Type B pancreatic cell (in vitro differentiated cells): ENCODE measurements at places on chromosomes 1 and 21. TPM values are rescaled to one million over a fixed set of nuclear protein-coding genes. Genes with fewer than 3 reads are reported as not detected.
A peak's percentile ranks its signal among the peaks of the same experiment; 100 is the strongest.

- no peak for DNase-seq
- H3K36me3 ChIP-seq: no peaks in the 10 kb centered on the region
- peaks cover 14% of the 10 kb centered on the region for H3K27me3 ChIP-seq
These were observed 11.8 kb downstream of the PADI4 start for GRCh38 chr1:17319561-17320350.

DNA sequence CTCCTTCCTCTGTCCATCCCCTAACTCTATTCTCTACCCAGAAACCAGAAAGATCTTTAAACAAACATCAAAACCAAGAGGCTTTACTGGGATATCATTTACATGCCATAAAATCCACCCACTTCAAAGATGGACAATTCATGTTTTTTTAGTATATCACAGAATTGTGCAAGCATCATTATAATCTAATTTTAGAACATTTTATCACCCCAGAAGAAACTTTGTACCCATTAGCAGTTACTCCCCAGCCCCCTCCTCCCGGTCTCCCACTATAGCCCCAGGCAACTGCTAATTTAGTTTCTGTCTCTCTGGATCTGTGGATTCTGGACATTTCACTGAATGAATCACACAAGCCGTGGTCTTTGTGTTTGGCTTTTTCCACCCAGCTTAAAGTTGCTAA is 4.8 kb upstream of the SELENON start:
- peaks cover 40% of the 10 kb centered on the region for H3K4me1 ChIP-seq
- H3K36me3 ChIP-seq: no peaks in the 10 kb centered on the region
- DNase-seq: no peak
- peaks cover 7% of the 10 kb centered on the region for H3K27me3 ChIP-seq

DNA sequence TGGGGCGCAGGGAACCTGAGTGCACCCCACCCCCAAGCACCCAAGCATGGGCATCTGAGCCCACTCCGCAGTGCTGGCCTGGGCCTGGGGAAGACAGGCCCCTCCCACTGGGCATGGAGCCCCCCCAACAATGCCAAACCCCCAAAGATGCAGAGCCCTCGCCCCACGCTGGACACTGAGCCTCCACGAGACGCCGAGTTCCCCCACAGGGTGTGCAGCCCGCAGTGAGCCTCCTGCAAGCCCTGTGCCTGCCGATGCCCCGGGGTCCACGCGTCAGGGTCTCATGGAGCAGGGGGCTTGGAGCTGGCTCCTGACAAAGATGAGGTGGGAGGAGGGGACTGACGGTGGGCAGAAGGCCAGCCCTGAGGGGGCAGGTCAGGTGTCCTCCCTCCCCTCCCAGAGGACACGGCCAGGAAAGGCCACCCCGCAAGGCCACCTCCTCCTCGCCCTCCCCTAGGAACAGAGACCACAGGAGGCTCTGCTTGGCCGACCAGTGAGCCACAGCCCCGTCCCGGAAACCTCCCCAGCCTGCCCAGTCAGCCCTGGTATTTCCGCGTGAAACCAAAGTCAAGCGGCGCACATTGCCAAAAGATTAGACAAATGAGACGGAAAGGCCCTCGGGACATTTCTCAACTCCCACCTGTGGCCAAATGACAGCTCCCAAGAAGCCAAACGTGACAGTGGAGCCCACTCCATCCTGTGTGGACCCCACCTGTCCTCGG is 33.4 kb downstream of the MEGF6 start:
- H3K36me3 ChIP-seq: no peaks in the 10 kb centered on the region
- H3K27me3 ChIP-seq: no peaks in the 10 kb centered on the region
- no peak overlapping the region for H3K4me3 ChIP-seq
- no peaks in the 10 kb centered on the region for H3K4me1 ChIP-seq
- DNase-seq: no peak

TTLL7 gene
- total RNA-seq: 21.1 and 27.5 TPM in 2 replicates

- H3K4me1 ChIP-seq: no peaks in the 10 kb centered on the region
- H3K36me3 ChIP-seq: no peaks in the 10 kb centered on the region
- H3K27me3 ChIP-seq: peaks cover 22% of the 10 kb centered on the region
- no peak overlapping the region for H3K4me3 ChIP-seq
These were observed 29.2 kb upstream of the OR2B11 start for GRCh38 chr1:247487057-247487456.

DNA sequence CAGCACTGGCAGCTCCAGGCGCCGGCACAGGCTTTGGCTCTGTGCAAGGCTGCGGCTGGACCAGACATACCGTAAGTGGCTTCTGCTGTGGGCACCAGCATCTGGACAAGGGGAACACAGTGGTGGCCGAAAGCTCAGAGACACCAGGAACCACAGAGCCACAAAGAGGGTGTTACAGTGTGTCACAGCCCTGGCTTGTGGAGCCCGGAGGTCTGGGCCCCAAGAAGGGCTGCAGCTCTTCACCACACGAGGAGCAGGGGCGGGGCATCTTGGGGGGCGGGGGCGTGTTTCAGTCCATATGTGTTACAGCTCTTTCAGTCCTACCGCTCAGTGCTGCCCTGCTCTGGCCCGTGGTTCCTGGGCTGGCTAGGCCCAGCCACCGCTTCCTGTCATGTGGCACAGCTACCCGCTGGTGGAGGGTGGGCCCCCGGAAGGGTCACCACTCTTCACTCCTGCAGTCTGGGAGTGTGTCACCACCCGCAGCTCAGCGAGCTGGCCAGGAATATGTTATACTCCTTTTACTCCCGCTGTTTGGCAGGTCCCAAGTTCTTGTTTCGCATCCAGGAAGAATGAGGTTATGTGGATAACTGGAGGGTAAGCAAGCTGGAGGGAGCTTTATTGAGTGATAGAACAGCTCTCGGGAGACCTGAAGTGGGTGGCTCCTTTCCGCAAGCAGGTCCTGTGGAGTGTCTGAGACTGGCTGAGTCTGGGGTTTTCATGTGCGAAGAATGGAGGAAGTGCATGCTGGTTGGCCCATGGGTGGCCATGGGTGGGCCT is 3.3 kb upstream of the LSM10 start:
- H3K27me3 ChIP-seq: no peaks in the 10 kb centered on the region
- peak overlapping the region; percentile 87 for H3K4me3 ChIP-seq
- H3K36me3 ChIP-seq: no peaks in the 10 kb centered on the region
- peak; percentile 86 for DNase-seq
- peak overlapping the region; percentile 91 for H3K27ac ChIP-seq
- H3K4me1 ChIP-seq: peaks cover 28% of the 10 kb centered on the region

GRCh38 chr1:214380986-214381695 is 100.2 kb downstream of the SMYD2 start:
- peaks cover 31% of the 10 kb centered on the region for H3K4me1 ChIP-seq
- H3K36me3 ChIP-seq: peaks cover 46% of the 10 kb centered on the region
- no peak for DNase-seq
- H3K27me3 ChIP-seq: no peaks in the 10 kb centered on the region

DNA sequence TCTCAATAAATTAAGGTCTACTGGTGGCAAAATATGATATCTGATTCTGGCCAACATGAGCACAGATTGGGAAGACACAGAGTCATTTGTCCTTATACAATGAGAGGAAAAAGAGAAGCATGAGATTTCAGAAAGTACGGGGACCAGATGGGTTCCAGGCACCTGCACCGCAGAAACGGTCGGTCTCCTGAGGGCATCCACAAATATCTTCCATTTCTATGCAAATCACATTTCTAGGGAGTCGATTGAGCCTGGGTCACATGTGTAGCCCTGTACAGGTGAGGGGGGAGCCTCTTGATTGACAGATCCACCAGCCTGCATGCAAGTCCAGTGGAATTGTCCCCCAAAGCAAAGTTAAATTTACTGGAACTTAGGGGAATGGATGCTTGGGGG is 415.6 kb downstream of the NPHP4 start:
- peak; percentile 27 for DNase-seq
- no peak overlapping the region for H3K27ac ChIP-seq
- H3K4me1 ChIP-seq: peaks cover 4% of the 10 kb centered on the region
- no peak overlapping the region for H3K4me3 ChIP-seq
